BJ (cell line): ENCODE measurements at places on chromosomes 1 and 21. TPM values are rescaled to one million over a fixed set of nuclear protein-coding genes. Genes with fewer than 3 reads are reported as not detected.

GRCh38 chr1:13513895-13514546 lies at the start of gene LRRC38:
LRRC38 (minus strand) TSS chr1:13514003; CDS start chr1:13513593, 410 bp downstream.
- no peak for DNase-seq

DNA sequence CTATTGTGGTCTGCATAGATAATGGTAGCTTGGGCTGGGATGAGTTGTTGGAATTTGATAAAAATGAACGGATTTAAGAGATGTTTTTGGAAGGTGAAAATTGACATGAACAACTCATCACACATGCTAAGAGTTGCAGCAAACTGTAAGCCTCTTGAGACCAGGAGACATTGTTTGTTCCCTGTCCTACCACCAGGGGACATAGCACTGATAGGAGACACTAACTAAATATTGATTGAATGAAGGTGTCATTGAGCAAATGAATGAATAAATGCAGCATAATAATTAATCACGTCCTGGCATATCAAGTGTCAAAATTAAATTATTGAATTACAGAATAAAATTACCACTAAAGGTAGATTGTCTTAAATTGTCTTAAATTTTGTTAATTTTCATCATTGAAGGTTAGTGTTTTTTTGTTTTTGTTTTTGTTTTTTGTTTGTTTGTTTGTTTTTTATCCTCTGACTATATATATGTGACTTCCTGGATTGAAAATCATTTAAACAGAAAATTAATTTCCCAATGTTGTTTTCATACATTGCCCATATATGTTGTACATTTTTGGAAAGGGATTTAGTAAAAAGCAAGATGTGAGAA lies 285.3 kb upstream of the C1orf105 start:
- DNase-seq, result no peak

DNA sequence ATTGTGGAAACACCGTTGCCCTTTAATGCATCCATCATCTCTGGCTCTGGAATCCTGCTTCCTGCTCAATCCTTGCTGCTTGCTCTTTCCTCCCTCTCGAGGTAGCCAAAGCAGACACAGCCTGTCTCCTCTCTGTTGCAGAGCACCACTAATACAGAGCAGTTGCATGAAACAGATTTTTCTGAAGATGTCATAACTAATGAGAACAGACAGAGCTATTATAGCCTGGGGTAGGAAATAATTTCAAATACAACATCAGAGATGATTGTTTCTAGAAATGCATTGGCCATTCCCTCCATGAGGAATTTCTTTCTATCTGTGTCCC lies 23.3 kb upstream of the ACBD6 start:
- no peak for DNase-seq

DNA sequence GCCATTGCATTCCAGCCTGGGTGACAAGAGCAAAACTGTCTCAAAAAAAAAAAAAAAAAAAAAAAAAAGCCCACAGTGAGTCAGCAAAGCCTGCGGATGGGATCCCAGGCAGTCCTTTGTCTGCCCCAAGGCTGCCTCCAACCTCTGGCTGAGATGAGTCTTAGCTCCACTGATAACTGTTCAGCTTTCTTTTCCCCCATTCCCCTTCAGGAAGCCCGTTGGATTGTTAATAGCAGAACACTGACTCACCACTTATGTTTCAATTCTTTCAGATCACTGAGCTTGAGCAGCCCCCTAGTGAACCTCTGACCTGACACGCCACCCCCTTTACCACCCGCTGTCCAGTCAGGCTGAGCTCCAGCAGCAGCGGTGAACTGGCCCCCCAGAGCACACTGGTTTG lies 57.5 kb downstream of the ERG start:
- DNase-seq, result peak; percentile 81

- no peak for DNase-seq
Observed at GRCh38 chr1:44806704-44807363, at the start of gene DYNLT4. DYNLT4 (minus strand) TSS chr1:44807351; CDS start chr1:44806668, 683 bp downstream.

TMPRSS15 gene
- polyA plus RNA-seq, result not detected in 2 replicates
